Stimulated activated CD8-positive, alpha-beta memory T cell treated with anti-CD3 and anti-CD28 coated beads, Interleukin-12 subunit alpha, Interleukin-12 subunit beta, amount 100 ng/mL, for 1 hour (primary cell): ENCODE measurements at places on chromosomes 5 and 9.

DNA sequence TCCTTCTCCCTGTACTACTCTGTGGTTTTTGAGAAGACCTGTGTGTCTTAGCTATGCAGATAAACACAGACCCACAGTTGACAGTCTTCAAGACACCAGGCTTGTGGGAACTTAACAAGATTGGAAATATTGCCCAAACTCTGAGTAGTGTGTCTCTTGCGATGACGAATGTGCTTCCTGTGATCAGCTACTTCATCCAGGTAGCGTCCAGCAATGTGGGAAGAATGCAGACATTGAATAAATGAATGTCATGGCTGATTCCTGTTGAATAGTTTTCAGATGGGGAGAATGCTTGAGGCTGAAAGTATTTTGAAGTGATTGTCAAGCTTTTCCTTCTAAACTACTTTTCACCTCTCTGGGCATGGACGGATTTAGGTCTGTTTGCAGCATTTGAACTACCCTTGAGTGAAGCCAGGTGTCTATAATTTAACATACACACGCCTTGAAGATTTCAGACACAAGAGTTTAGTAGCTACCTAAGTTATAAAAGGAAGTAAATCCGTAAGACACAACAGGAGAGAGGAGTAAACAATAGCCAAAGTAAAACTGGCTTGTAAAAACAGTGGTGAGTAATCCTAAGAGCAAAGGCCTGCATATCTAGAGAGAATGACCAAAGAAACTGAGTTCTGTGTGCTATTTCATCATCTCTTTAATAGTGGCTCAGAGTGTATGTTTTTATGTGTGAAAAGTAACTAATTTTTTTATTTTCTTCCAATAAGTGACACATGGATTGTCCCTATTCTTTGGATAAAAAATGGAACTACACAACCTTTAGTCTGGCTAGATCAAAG is 30.0 kb upstream of the ARL14EPL start:
- DNase-seq = no peak

DNA sequence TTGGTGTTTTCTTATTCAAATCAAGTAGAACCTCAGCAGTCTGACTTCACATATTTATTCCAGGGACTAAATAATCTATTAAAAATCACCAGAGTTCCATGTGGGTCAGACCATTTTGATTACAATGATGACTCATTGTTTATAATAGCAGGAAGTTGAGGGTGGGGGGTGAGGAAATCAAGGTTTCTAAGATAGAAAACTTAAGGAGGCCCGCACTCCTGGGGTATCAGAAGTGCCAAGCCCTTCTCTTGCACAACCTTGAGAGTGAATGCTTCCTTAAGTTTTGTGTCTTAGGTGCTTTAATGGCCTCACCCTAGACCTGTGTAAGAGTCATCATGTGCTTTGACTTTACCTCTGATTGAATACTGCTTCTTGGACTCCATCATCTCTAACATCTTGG is 31.9 kb upstream of the NPR3 start:
- no peak for DNase-seq

GRCh38 chr5:159786201-159786600 is 130.1 kb upstream of the ADRA1B start:
- DNase-seq = no peak

DNA sequence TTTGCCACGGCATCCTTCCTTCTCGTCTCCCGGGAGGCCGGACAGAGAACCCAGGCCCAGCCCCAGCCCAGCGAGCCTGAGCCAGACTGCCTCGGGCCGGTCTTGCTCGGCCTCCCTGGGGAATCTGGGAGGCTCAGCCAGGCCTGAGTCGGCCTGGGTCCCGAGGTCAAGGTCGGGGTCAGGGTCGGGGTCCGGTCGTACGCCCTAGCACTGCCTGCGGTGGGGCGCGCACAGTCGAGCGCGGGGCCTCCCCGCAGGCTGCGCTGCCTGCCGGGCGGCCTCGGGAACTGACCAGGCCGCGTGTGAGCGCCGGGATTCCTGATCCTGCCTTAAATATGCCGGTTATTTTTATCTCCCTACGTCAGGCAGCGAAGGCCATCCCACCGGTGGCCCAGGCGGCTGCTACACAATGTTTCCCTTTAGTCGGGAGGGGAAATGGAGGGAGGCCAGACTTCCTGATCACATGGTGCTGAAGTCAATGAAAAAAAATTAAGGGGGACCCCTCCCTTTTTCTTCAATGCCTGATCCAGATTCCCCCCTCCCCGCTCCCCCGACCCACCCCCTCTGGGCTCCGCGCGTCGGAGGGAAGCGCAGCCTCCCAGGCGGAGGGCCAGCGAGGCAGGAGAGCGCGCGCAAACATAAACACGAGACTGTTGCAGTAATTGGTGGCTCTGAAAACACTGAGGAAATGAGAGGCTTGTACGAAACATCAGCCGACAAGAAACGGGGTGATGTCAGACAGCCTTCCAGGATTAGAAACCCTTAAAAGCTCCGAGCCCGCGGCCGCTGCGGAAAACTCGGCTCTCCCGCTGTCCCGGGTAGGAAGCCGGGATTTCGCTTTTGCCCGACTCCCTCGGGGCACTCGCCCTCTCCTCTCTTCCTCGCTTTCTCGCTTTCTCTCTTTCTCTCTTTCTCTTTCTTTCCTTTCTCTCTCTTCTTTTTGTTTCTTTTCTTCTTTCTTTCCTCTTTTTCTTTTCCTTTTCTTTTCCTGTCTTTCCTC is 148.2 kb upstream of the KLF4 start:
- no peak for DNase-seq

- DNase-seq = no peak
Observed at GRCh38 chr5:14277385-14278320, 134.5 kb downstream of the TRIO start.

DNA sequence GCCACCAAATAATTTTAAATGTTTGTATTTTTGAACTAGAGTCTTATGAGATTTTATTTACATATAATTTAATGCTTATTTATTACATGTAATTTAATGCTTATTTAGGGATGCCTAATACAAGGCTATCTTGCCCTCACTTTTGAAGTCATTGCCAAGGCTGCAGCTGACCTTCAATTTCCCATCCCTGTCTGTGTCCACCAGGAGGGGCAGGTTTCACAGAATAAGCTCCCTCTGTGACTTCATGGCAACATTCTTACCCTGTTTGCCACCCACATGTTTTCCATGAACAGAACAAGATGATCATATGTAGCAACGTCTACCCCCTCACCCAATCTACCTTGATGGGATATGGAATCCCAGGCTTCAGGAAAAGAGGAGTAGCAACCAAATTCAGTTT is 27.0 kb downstream of the C5 start:
- no peak for DNase-seq

DNA sequence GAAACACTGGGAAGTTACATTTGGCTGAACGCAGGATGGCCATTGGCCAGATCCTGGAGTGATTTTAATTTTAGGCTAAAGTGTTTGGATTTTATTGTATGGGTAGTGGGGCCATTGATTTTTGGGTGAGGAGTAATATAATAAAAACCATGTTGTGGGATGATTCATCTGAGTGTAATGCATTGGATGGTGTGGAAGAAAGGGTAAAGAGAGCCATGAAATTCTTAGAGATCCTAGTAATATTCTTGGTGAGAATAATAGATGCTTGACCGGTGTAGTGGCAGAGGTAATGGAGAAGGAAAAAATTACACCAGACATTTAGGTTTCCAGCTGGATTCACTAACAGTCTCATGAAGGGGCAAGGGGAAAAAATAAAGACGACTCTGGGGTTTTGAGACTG is 158.1 kb downstream of the NPR3 start:
- no peak for DNase-seq

DNA sequence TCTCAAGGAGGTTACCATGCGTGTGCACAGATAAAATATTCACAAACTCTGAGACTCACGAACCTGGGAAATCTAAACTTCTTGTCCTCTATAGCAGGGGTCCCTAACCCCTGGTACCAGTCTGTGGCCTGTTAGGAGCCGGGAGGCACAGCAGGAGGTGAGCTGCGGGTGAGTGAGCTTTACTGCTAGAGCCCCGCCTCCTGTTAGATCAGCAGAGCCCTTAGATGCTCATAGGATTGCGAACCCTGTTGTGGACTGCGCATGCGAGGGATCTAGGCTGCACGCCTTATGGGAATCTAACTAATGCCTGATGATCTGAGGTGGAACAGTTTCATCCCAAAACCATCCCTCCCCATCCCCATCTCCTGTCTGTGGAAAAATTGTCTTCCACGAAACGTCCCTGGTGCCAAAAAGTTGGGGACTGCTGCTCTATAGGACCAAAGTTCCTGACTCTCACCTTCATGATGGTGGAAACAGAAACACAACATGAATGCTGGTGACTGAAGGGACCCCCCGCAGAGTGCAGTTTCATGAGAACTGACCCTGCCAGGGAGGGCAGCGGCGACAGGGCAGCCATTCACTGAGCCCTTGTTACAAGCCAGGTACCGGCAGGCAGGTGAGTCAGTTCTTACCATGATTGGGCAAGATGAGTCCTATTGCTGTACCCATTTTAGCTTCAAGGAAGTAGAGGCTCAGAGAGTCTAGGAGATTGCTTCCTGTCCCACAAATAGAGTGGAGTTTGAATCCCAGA is 181.9 kb downstream of the RGS3 start:
- no peak for DNase-seq

DNA sequence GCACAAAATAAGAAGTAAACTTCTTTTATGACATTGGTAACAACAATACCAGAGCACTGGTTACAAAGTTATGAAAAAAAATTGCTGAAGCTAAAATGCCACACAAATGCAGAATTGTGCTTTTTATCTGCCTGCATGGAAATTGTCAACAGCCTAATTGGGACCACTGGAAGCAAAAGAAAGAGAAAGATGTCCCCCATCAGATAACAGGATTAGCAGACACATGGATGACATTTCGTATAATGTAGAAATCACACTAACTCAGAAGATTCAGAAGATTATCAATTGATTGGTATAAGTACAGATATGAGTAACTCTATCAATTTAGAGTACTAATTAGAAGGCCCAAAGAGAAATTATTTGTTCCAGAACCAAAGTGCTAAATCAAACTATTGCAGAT is 19.1 kb upstream of the FRMD3 start:
- DNase-seq = no peak

DNA sequence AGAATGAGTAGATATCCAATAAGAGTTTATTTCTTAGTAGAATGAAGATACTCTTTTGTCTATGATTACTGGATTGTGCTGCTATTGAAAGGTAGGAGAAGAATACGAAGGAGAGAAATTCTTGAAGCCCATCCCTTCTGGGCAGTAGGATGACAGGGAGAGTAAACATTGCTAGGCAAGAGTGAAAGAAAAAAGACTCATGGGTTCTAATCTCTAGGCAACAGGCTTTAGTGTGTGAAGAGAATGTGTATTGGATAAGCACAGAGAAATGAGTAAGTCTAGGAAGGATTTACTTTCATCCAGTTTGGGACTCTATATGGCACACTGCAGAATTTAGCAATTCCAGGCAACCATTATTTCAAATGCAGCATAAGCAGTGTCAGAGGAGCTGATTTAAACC is 216.0 kb downstream of the GABRG2 start:
- DNase-seq = no peak

DNA sequence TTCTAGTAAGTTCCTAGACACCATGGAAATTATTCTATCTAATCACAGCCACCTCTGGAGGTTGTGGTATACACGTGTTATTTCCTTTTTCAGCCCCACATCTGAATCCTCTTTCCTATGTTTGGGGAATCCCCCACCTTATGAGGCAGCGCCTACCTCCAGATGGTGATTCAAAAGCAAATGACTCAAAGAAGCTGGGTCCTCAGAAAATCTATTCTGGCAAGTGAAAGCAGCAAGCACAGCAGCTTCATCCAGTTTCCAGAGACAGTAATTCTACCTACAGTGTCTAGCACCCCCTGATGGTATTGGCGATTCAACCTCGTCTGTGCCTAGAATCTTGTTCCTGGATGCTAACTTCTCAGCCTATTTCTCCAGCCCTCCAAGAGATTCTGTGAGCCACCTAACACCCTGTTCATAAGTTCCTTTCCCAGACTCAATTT is 43.0 kb downstream of the STRBP start:
- DNase-seq = peak; percentile 24

- DNase-seq = no peak
Observed at GRCh38 chr5:94173100-94173499, 431.7 kb upstream of the POU5F2 start.

- no peak for DNase-seq
Observed at GRCh38 chr5:52950686-52951085, 38.5 kb upstream of the ITGA2 start.

DNA sequence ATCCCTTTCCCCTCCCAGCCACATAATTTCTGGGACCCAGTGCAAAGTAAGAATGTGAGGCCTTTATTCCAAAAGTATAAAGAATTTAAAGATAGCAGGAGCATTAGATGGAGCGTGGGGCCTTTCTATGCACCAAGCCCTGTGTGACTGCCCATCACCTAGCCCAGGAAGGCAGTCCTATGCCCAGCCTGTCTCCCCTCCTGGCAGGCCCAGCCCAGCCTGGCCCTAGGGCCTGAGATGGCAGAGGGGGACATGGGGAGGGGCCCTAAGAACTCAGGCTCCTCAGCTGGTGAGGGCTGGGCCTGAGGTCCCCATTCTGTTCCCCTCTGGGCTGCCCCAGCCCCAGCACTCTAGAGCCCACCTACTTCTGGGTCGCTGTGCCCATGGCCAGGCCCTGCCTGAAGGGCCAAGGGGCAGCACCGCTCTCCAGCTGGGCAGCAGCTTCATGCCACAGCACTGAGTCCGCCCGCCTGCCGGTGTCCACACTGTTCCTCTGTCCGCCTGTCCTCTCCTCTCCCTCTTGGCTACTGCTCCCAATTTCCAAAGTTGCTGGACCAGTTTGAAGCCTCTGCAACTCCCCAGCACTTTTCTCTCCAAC is 995 bp upstream of the SLC23A1 start:
- no peak for DNase-seq

DNA sequence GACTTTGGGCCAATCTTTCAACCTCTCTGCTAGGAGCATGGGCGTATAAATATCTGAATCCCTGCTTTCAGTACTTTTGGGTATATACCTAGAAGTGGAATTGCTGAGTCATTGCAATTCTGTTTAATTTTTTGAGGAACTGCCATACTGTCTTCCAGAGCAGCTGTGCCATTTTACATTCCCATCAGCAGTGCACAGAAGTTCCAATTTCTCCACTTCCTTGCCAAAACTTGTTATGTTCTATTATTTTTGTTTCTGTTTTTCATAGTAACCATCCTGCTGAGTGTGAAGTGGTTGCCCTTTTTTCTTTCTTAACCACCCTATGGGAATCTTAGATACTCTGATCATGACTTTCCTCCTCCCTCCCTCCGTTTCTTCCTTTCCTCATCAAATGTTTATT is 11.1 kb upstream of the CCIN start:
- no peak for DNase-seq

GRCh38 chr5:136030956-136031611 is 2.3 kb downstream of the TGFBI start:
- DNase-seq = no peak

GRCh38 chr5:154285661-154286408 is 95.3 kb downstream of the GALNT10 start:
- DNase-seq = no peak

DNA sequence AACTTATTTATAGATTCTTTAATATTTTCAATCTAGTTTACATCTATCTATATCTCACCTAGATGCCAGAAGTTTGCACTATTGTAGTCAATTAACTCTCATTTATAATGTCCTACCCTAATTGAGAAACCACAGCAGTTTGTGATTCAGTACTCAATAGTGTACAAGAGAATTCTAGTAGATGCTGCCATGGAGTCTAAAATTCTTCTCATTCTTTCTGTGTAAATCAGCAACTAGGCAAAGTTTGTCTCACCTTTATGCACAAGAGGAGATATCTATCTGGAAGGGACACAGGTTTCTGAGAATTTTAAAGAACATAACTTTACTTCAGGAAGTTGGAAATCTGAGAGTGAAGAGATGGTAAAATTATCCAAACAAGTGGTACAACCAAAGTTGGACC is 173.0 kb upstream of the FBXL7 start:
- no peak for DNase-seq
